ENCODE measurements at places on chromosomes 11 and 22.

DNA sequence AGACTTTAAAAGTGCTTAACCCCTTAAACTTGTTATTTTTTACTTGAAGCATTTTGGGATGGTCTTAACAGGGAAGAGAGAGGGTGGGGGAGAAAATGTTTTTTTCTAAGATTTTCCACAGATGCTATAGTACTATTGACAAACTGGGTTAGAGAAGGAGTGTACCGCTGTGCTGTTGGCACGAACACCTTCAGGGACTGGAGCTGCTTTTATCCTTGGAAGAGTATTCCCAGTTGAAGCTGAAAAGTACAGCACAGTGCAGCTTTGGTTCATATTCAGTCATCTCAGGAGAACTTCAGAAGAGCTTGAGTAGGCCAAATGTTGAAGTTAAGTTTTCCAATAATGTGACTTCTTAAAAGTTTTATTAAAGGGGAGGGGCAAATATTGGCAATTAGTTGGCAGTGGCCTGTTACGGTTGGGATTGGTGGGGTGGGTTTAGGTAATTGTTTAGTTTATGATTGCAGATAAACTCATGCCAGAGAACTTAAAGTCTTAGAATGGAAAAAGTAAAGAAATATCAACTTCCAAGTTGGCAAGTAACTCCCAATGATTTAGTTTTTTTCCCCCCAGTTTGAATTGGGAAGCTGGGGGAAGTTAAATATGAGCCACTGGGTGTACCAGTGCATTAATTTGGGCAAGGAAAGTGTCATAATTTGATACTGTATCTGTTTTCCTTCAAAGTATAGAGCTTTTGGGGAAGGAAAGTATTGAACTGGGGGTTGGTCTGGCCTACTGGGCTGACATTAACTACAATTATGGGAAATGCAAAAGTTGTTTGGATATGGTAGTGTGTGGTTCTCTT lies 2.8 kb downstream of the MALAT1 start:
- no peak for DNase-seq

DNA sequence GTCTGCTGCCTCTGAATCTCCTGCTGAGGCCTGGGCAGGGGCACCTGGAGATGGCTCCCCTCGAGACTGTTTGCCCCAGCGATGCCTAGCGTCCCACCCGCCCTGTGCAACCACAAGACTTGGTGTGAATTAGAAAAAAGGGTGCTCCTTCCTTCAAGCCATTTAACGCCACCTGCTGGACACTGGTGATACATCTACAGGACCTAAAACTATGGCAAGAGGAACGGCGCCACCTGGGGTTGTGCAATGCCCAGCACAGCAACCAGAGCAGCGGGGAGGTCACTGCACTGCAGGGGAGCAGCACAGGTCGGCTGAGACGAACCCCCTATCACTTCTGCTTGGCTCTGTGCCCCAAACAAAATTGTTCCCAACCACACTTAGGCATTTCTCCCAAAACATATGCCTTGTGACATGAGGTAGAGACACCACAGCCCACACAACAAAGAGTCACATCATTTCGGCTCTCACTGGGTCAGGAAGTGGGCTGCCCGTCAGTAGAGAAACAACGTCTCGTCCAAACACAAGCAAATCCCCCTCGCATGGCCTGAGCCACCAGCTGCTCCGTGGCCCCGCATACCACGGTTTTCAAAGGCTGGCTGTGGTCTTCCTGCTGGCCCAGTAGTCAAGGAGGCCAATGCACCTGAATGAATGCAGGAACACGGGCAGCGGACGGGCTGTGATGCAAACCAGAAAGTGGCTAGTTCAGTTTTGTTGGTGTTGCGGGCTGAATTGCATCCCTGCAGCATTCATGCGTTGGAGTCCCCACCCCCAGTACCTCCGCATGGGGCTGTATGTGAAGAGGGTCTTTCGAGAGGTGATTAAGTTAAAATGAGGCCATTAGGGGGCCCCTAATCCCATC lies 171.9 kb downstream of the SHANK2 start:
- DNase-seq: peak; percentile 93

DNA sequence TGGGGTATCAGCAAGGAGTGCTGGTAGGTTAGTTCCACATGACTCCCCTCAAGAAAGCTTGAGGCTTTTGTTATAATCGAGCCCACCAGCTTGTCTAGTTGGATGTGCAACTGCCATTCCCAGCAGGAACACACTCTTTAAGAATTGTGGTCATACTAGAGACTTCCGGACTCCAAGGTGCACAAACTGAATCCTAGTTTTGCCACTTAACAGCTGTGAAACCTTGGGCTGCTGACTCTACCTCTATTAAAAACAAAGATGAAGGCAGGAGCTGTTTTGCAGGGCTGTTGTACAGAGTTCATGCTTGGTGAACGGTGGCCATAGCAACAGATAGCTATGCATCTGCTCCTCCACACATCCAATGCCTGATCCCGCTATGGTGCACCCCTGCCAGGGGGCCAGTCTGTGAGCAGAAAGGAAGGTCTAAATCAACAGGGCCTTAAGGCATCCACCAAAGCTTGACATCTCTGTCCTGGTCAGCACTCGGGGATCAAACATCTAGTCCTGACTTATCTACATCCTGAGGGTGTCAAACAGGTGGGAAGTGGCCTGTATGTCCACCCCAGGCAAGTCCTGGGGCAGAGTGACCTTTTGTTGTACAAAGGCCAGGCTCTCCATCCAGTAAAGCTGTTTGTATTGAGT lies 36.4 kb downstream of the DKK3 start:
- no peak for DNase-seq

DNA sequence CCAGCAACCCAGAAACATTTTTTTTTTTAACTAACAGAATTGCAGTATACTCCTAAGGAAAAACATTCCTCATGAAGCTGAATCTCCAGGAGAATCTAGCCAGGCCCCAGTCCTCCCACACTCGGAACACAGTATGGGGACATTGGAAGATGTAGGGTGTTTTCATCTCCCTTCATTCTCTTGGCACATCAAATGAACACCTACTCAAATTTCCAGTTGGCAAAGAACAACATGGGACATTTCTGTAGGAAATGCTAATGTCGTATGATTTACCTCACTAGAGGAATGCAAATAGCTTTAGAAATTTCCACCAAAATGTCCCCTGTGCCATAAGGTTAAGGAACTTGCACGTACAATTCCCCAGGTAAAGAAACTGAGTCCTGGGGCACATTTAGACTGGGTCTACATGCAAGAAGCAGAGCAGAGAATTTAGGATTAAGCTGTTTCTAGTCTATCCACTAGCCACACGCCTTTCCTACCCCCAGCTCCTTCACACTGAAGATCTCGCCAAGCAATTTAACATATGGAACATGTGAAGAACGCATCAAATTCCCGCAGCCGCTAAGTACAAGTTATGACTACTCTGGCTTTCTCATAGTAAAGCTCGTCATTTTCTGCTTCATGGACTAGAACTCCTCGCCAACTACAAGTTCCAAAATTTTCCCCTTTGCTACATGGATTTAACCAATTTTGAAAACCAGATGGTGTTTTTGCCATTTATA lies 2.9 kb upstream of the CADM1 start:
- no peak for DNase-seq

DNA sequence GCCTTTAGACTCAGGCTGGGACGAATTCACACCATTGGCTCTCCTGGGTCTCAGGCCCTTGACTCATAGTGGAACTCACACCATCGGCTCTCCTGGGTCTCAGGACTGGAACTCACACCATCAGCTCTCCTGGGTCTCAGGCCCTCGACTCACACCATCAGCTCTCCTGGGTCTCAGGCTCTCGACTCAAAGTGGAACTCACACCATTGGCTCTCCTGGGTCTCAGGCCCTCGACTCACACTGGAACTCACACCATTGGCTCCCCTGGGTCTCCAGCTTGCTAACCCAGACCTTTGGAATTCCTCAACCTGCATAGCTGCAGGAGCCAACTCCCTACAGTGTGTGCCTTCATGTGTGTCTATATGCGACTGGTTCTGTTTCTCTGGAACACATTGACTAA lies 56.7 kb downstream of the SHISAL1 start:
- DNase-seq: no peak

- DNase-seq: no peak
These were observed 12.2 kb downstream of the FAT3 start for GRCh38 chr11:92236856-92237255.

Measured in HuH-7 (cell line).